ENCODE measurements at places on chromosomes 13 and 19.

DNA sequence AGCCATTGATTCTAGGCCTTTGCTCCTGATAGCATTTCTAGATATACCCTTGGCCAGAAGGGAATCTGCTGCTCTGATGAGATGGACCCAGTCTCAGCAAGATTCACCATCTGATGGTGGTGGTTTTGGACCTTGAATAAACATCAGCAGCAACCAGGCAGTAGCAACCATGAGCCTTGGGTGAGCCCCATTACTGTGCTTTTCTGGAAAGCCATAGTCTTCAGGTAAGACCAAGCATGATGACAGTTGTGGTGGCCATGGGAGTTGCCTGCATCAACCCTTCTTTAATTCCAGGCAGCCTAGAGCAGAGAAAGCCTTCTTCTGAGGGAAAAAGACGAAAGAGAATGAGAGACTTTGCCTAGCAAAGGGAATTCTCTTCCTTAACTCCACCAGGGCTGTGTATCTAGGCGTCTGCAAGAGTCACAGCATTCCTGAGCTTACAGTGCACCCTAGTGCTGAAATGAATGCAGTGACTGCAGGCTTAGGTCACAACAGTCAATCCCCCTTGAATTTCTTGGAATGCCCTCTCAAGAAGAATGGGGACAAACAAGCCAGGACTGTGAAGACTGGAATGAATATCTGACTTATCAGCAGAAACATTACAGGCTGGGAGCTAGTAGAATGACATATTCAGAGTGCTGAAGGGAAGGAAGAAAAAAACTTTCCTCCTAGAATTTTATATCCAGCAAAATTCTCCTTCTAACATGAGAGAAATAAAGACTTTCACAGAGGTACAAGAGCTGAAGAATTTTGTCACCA, 942.4 kb upstream of the PCDH20 start:
- no peaks in the 10 kb centered on the region for H3K27me3 ChIP-seq
- no peaks in the 10 kb centered on the region for H3K4me1 ChIP-seq
- H3K27ac ChIP-seq, result no peak overlapping the region
- no peaks in the 10 kb centered on the region for H3K36me3 ChIP-seq

- H3K27ac ChIP-seq, result no peak overlapping the region
- no peak for DNase-seq
- no peaks in the 10 kb centered on the region for H3K36me3 ChIP-seq
- no peaks in the 10 kb centered on the region for H3K4me1 ChIP-seq
- H3K4me3 ChIP-seq, result peak overlapping the region; percentile 45
- H3K27me3 ChIP-seq, result peaks cover 30% of the 10 kb centered on the region
Observed at GRCh38 chr19:33905937-33906577, 109.4 kb downstream of the KCTD15 start.

DNA sequence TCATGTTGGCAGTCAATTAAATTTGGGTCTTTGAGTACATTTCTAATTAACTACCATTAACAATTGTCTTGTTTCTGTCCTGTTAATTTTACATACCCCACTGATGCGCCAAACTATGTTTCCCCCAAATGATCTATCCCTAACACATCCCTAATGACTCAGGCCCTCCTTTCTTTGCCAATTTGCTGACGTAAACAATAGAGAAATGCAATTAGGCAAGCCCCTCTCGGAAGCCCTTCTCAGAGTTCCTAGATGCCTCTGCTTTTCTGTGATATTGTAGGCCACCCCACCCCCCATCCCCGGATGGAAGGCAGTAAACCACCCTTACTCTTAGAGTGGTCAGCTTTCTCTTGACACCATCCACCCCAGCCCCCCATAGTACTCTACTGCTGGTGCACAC, 74.2 kb downstream of the FLT1 start:
- no peak for DNase-seq
- H3K4me1 ChIP-seq, result peaks cover 18% of the 10 kb centered on the region
- H3K27ac ChIP-seq, result no peak overlapping the region
- no peak overlapping the region for H3K4me3 ChIP-seq
- peaks cover 2% of the 10 kb centered on the region for H3K27me3 ChIP-seq

- no peak overlapping the region for H3K27ac ChIP-seq
- H3K4me3 ChIP-seq, result no peak overlapping the region
- peaks cover 9% of the 10 kb centered on the region for H3K4me1 ChIP-seq
- DNase-seq, result no peak
- H3K36me3 ChIP-seq, result peaks cover 18% of the 10 kb centered on the region
Observed at GRCh38 chr13:113620036-113620796, 35.7 kb downstream of the TFDP1 start.

- no peak overlapping the region for H3K4me3 ChIP-seq
- no peak for DNase-seq
- H3K27me3 ChIP-seq, result peaks cover 11% of the 10 kb centered on the region
- H3K27ac ChIP-seq, result no peak overlapping the region
Observed at GRCh38 chr19:50772476-50772875, 2.2 kb downstream of the GPR32 start.

DNA sequence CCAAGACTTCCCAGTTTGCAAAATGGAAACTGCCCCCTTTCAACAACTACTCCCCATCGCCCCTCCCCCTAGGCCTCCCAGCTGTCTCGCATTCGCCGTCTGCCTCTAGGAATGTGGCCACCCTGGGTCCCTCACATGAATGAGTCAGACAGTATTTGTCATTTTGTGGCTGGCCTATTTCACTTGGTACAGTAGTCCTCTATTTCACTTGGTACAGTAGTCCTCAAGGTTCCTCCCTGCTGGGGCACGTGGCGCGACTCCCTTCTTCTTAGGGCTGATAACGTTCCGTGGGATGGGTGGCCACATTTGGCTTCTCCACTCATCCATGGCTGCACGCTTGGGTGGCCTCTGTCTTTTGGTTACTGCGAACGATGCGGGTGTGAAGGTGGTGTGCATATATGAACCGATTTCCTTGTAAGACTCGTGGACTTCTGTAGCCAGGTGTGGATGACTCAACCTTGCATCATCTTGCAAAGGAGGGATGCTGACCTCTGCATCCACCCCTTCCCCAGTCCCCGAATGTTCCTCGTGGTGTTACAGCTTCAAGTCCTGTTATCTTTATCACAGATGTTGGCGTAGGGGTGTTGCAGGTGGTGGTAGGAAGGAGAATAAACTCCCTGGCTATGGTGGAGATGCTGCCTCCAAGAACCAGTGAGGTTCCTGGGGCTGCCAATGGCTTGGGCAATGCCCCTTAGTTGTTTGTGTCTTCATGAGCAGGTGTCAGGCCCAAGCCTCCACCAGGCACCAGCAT, 112.1 kb upstream of the SOX1 start:
- no peaks in the 10 kb centered on the region for H3K36me3 ChIP-seq
- no peaks in the 10 kb centered on the region for H3K27me3 ChIP-seq
- no peak overlapping the region for H3K4me3 ChIP-seq
- H3K27ac ChIP-seq, result no peak overlapping the region
- H3K4me1 ChIP-seq, result no peaks in the 10 kb centered on the region

DNA sequence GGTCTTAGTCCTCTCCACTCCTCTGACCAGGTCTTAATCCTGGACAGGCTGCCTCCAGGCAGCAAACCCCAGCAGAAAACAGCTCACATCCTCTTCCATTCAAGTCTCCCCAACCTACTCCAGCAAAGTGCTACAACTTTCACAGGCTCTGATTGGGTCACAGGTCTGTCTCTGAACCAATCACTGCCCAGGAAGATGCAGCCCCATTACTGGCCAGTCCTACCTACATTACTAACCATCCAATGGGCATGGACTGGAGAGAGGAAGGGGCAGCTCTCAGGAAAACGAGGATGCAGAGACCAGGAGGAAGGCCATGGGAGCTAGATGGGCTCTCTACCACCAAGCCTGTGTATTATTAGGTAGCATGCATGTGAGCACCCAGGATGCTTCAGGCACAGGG, 12.2 kb downstream of the MED26 start:
- H3K27me3 ChIP-seq, result no peaks in the 10 kb centered on the region
- H3K27ac ChIP-seq, result no peak overlapping the region
- H3K36me3 ChIP-seq, result no peaks in the 10 kb centered on the region

GRCh38 chr19:27779954-27780353, 1433.0 kb downstream of the UQCRFS1 start:
- H3K36me3 ChIP-seq, result peaks cover 29% of the 10 kb centered on the region
- no peaks in the 10 kb centered on the region for H3K4me1 ChIP-seq
- H3K4me3 ChIP-seq, result no peak overlapping the region
- no peak overlapping the region for H3K27ac ChIP-seq
- no peaks in the 10 kb centered on the region for H3K27me3 ChIP-seq

DNA sequence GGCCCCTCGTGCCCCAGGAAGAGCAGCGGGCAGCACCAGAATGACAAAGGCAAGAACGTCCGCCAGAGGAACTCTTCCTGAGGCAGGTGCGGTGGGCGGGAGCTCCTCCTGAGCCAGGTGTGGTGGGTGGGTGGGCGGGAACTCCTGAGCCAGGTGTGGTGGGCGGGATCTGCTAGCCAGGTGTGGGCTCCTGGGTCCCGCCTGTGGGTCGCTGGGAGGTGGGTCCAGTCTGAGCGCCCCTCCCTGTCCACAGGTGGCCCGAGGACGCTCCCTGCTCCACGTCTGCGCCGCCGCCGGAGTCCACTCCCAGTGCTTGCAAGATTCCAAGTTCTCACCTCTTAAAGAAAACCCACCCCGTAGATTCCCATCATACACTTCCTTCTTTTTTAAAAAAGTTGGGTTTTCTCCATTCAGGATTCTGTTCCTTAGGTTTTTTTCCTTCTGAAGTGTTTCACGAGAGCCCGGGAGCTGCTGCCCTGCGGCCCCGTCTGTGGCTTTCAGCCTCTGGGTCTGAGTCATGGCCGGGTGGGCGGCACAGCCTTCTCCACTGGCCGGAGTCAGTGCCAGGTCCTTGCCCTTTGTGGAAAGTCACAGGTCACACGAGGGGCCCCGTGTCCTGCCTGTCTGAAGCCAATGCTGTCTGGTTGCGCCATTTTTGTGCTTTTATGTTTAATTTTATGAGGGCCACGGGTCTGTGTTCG, 7.0 kb upstream of the HCN2 start:
- no peak overlapping the region for H3K4me3 ChIP-seq
- H3K4me1 ChIP-seq, result no peaks in the 10 kb centered on the region
- peaks cover 2% of the 10 kb centered on the region for H3K36me3 ChIP-seq
- DNase-seq, result no peak

Measured in activated T-helper 1 cell treated with anti-CD3 and anti-CD28 coated beads, Interleukin-12 subunit alpha, Interleukin-12 subunit beta, Interleukin-2, Interleukin-4 antibody, amounts not matched to agents 30 ng/mL and 10 ng/mL and 1 ng/mL, durations not matched to agents 14 hours and 24 hours and 36 hours (primary cell).